ENCODE measurements at places on chromosomes 6 and 20. TPM values are rescaled to one million over a fixed set of nuclear protein-coding genes. Genes with fewer than 3 reads are reported as not detected.
A peak's percentile ranks its signal among the peaks of the same experiment; 100 is the strongest.

- no peak for DNase-seq
These were observed 251.6 kb downstream of the KCNQ5 start for GRCh38 chr6:72873433-72873832.

Gene SMLR1
- not detected for total RNA-seq

- DNase-seq, result no peak
These were observed 35.9 kb downstream of the BEND3 start for GRCh38 chr6:107079429-107079828.

Gene CRISP2
- not detected for total RNA-seq

DNA sequence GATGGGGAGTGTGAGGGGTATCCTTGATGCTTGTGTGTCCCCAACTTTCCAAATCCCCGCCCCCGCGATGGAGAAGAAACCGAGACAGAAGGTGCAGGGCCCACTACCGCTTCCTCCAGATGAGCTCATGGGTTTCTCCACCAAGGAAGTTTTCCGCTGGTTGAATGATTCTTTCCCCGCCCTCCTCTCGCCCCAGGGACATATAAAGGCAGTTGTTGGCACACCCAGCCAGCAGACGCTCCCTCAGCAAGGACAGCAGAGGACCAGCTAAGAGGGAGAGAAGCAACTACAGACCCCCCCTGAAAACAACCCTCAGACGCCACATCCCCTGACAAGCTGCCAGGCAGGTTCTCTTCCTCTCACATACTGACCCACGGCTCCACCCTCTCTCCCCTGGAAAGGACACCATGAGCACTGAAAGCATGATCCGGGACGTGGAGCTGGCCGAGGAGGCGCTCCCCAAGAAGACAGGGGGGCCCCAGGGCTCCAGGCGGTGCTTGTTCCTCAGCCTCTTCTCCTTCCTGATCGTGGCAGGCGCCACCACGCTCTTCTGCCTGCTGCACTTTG, at the start of gene TNF:
Gene TNF, plus strand, starts transcription at position 231 of the 567 bp plus-strand sequence. Its CDS starts 177 bp downstream, at position 408.
- DNase-seq, result peak; percentile 71

Gene PHACTR2
- total RNA-seq, result 30.5 TPM

Gene SH3BGRL2
- 0.89 TPM for total RNA-seq

Gene CD93
- 0.47 TPM for total RNA-seq

DNA sequence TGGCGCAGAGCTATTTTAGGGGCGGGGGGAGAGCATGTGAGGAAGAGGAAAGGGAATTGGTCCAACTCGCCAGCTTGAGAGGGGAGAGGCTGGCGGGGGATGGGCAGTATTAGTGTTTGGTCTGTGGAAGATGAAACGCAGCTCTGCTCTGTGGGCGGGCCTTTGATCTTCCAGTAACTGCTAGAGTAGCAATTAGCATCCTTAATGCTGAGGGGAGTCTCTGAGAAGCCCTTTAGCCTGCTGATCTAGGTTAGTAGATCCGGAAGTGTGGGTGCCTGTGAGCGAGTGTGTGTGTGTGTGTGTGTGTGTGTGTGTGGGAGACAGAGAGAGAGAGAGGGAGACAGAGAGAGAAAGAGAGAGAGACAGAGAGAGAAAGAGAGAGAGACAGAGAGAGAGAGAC, 117.2 kb upstream of the BACH2 start:
- peak; percentile 66 for DNase-seq

- DNase-seq, result no peak
These were observed 744.1 kb downstream of the DHX35 start for GRCh38 chr20:39706184-39706663.
